ENCODE measurements at places on chromosomes 2 and 18.

DNA sequence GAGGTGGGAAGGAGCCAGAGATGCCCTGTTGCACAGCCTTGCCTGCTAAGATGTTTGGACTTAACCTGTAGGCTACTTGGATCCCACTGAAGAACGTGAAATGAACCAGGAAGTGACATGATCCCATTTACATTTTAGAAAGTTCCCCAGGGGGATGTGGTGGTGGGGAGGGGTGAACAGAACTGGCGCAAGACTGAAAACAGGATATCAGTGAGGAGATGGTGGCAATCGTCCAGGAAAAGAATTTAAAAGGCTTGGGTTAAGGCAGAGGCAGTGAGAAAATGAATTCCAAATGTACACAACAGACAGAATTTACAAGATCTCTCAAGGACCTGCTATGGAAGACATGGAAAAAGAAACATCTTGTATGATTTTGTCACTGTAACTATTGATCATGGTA is 42.3 kb downstream of the SULT1C2 start:
- DNase-seq, result no peak

DNA sequence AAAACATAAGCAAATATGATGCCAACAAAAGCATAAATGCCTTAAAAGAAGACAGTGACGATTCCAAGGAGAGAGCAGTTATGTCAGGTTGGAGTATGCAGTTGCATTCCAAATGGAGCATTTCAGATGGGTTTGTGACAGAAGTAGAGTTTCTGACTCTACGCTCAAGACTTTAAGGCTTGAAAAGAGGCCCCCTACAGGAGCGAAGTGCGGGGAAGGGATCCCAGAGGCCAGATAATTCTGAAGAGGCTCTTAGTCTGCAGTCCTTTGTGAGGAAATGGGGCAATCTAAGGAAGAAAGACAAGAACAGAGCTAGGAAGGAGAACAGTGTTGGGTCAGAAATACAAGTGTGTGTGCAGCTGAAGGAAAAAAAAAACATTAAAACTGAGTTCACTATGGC is 95.5 kb downstream of the ZNF521 start:
- DNase-seq, result no peak

GRCh38 chr2:38747007-38747424 is 4.1 kb downstream of the SRSF7 start:
- no peak for DNase-seq

DNA sequence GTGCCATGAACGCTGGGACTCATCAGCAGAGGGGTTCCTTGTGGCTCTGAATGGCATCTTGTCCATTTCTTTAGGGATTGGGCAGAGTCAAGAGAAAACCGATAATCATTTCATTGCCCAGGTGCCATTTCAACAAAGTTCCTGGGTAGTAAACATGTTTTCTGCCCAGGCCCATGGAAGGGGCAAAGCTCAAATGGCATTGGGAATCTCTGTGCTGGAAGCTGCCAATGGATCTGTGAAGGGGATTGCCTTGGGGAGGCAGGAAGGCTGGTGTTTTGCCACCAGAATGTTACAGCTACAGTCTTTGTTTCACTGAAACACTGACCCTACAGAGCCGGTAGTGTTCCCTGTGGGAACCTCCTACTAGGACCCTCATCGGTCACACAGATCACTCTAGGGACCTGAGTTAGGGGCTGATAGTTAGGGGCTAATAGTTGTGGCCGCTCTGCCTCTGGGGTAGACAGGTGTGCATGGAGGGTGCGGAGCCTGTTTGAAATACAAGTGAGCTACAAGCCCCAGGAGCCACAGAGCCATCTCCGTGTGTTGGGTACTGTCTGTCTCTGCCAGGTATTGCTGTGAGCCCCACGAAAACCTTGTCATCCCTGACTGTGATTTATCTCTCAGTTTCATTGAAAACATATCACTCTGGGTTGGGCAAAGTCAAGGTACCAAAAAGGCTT is 224.4 kb upstream of the COPS8 start:
- DNase-seq, result no peak

All from nucleus accumbens (tissue), 56 donors.